ENCODE measurements at places on chromosomes 3 and 15.

GRCh38 chr3:50338965-50339364 is 1.7 kb downstream of the RASSF1 start:
- DNase-seq = no peak

DNA sequence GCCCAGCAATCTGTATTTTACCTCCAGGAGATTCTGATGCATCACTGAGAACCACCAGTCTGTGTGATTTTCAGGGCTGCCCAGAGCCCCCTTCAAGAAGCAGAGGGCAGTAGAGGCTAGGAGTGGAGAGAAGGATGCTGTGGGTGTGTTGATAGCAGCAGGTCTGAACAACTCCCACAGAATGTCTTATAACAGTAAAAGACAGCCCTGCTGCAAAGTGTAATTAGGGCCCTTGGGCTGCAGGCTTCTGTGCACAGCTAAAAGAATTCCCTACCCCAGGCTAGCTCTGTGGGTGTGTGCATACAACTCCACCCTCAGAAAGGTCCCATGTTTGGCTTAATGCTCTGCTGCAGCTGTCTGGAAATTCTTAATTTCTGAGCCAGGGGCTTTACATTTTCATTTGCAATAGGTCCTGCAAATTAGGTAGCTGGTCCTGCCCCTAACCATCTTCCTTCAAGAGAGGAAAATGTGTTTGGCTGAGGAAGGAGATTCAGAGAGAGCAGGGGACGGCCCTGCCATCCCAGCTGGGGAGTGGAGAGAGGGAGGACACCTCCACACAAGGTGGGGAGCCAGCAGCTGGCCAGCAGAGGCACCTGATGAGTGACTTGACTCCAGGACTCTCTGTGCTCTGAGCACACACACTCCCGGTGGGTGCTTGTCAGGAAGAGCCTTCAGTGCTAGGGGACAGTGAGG is 43.2 kb upstream of the RAB6B start:
- DNase-seq = no peak

DNA sequence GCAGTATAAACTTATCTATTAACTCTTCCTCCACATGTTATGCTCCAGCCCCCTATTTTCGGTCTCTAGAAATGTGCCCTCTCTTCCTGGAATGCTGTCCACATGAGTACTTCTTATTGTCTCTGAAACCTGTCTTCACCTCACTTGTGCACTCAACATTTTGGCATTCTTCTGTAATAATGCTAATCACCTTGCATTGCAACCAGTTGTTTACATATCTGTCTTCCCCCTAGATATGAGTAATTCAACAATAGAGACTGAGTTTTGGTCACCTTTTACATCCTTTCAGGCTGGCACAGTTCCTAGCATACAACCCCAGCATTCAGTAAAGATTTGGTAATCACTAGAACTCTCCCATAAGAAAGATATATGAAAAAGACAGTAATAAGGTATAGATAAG is 17.2 kb downstream of the CCDC80 start:
- DNase-seq = no peak

GRCh38 chr3:79002465-79003372 is 765.1 kb downstream of the ROBO1 start:
- no peak for DNase-seq

DNA sequence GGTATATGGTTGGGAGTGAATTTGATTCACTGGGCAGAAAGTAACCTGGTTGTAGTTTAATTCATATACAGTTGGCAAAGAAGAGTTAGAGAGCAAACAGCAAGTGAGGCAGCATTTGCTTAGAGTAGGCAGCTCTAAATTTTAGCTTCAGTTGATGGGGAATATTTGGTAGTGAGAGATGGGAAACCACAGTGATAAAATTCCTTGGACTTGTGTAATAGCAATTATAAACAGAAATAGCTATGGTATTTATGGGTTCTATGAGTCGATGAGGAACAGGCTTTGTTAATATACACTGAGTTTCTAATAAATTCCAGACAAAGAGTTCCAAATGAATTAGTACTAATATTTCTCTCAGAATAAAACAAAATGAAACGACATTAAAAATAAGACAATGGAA is 894.0 kb downstream of the ROBO2 start:
- no peak for DNase-seq

- DNase-seq = no peak
Observed at GRCh38 chr15:78387246-78388037, 47.3 kb downstream of the CRABP1 start.

DNA sequence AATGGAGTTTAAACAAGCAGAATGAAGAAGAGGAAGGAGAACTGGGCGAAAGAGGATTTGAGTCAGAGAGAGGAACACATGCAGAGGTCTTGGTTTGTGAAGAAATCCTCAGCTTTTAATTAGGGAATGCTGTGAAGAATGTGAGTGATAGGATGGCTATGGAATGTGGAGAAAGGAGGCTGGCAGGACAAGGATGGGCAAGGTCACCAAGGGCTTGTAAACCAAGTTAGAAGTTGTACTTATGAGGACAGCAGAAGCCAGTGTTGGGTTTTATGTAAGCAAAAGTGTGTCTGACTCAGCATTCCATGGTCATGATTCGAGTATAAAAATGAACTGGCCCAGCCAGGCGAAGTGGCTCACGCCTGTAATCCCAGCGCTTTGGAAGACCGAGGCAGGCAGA is 60.0 kb upstream of the IL12A start:
- peak; percentile 100 for DNase-seq

GRCh38 chr15:94586099-94586498 is 354.7 kb downstream of the MCTP2 start:
- no peak for DNase-seq

DNA sequence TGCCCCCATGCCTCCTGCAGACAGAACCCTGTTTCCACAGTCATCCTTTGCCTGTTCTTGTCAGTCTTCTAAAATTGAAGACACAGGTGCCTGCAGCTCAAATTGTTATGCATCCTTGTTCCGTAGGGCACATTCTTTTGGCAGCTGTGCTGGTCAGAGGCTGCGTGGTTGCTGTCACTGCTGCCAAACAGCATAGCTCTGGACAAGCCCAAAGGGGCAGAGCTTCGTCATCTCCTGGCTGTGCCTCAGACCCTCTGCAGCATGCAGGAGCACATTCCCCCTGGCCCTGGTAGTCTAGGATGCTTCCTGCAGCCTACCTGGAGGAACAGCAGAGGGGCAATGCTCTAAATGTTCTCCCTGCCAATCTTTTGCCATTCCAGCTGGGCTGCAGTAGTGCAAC is 2.1 kb upstream of the FBXL22 start:
- no peak for DNase-seq

- DNase-seq = peak; percentile 55
Observed at GRCh38 chr15:74036271-74037170, 42.0 kb downstream of the PML start.

- DNase-seq = peak; percentile 77
Observed at GRCh38 chr15:44009038-44009437, 182.2 kb downstream of the WDR76 start.

DNA sequence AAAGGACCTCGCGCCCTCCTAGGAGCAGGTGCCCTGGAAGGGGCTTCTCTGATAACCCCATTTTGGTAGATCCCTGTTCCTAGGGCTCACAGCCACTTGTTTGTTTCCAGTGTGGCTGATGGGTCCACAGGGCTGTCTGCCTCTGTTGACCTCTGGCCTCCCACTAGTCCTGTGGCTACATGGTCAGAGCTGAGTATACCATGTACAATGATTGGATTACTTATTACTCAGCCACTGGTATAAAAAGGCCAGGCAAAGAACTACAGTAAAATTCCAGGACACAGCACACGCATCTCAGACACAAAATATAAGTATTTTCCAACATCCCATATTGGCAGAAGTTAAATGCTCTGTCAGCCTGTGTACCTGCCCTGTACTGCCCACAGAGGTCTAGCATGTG is 277.3 kb downstream of the GABRG3 start:
- no peak for DNase-seq

GRCh38 chr15:76187163-76187562 is 124.1 kb downstream of the ETFA start:
- no peak for DNase-seq

GRCh38 chr15:69762373-69763148 is 309.9 kb downstream of the RPLP1 start:
- no peak for DNase-seq

DNA sequence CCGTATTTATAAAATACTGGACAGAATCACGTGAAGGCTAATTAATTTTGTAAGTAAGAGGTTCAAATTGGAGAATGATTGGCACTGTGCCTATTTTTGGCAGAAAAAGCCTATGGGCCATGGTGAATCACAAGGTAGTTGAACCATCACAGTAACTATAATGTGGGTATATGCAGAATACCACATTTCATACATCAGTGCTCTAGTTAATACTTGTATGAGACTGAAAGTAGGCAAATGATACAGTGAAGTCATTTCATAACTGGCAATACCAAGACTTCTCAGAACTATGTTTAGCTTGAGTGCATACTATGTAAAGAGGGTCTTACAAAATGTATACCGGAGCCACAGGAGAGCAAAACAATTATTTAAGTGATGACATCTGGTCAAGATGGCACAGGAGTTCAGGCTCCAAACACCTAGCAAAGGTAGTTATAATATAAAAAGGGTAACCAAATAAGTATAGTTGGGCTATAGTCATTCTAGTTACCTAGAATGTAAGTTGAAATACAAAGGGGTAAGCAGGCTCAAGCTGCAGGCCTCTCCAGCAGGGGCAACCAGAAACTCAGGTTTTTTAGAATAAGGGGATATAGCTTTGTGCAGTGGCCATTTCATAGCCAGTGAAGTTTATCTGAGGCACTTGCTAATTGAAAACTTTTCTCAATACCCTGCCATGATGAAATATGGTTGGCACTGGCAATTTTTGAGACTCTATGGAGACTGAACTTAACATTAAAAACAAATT is 19.1 kb downstream of the GPR160 start:
- DNase-seq = no peak

DNA sequence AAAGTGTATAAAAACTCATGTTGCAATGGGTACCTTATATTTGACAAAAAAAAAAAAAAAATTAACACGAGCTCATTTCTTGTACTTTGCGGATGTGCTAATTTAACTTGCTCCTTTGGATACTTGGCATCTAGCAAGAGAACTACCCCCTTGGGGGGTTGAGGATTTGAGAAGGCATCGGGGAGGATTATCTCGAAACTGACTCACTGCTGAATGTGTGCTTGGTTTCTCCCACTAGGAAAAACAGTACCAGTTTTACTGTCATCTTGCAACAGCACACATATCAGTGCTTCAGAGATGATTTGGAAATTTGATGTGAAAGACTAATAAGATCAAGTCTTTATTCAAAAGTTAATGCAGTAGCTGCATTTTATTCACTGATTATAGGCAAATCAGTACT is 891 bp downstream of the EXOG start:
- DNase-seq = no peak

- no peak for DNase-seq
Observed at GRCh38 chr3:115627180-115628074, 4.1 kb downstream of the GAP43 start.

DNA sequence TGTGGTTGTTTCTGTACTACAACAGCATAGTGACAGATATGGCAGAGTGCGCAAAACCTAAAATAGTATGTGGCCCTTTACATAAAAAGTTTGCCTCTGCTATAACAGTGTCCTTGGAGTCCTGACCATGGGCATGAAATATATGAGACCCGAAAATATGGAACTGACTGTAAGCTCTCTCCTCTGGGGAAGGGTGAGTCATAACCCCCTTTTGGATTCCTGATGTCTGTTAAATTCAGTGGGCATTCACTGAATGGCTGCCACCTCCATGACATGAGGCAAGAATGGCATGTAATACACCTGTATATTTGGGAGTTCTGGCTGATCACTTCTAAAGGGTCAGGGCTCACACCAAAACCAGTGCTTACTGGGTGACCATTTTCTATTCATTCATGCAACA is 6.1 kb downstream of the TBC1D2B start:
- DNase-seq = no peak

- no peak for DNase-seq
Observed at GRCh38 chr3:78494851-78495250, 1272.9 kb downstream of the ROBO1 start.

- no peak for DNase-seq
Observed at GRCh38 chr3:141039589-141039988, 11.6 kb upstream of the SPSB4 start.

- DNase-seq = no peak
Observed at GRCh38 chr15:40685376-40685775, 9.6 kb upstream of the RAD51 start.

DNA sequence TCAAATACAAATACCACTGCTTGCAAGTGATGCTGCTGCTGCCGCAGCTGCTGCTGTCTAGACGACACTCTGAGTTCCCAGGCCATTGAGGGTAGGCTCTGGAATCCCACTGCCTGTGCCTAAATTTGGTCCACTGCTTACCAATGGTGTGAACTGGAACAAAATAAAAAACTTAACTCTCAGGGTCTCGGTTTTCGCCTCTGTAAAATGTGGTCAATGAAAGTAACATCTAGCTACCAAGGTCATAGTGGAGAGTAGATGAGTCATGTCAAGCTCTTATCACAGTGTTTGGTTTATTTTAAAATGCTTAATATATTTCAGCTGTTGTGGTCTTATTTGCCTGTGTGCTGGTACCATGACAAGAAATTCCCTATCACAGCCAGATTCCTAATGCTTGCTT is 299.3 kb downstream of the CLSTN2 start:
- DNase-seq = no peak

DNA sequence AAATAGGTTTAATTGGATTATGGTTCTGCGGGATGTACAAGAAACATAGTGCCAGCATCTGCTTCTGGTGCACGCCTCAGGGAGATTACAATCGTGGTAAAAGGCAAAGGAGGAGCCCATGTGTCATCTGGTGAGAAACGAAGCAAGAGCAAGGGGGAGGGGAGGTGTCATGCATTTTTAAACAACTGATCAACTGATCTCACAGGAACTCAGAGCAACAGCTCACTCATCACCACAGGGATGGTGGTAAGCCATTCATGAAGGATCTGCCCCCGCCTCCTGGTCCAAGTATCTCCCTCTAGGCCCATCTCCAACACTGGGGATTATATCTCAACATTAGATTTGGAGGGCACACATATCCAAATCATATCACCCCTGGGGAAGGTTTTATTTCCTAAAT is 42.1 kb upstream of the FGF7 start:
- peak; percentile 27 for DNase-seq

GRCh38 chr15:75104804-75105557 is 81.6 kb downstream of the PPCDC start:
- DNase-seq = peak; percentile 98

GRCh38 chr3:113658107-113658506 is 38.3 kb downstream of the USF3 start:
- DNase-seq = no peak

DNA sequence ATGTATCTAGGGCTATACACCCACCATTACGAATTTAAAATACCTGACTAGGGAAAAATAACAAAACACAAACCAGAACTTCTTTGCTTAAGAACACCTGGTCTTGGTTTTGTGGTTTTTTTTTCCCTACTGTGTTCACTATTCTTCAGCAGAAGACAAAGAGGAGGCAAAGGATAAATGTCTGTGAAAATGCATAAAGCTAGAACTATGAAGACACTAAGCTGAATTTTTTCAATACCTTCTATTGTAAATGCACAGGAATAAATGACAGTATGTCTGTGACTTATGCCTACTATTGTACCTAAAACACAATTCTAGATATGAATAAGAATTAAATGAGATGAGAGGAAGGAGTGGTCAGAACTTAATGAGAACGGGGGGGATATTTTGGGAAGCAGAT is 86.9 kb downstream of the TBL1XR1 start:
- no peak for DNase-seq

All from HT1080 (cell line).